ENCODE measurements at places on chromosomes 11 and 22.

DNA sequence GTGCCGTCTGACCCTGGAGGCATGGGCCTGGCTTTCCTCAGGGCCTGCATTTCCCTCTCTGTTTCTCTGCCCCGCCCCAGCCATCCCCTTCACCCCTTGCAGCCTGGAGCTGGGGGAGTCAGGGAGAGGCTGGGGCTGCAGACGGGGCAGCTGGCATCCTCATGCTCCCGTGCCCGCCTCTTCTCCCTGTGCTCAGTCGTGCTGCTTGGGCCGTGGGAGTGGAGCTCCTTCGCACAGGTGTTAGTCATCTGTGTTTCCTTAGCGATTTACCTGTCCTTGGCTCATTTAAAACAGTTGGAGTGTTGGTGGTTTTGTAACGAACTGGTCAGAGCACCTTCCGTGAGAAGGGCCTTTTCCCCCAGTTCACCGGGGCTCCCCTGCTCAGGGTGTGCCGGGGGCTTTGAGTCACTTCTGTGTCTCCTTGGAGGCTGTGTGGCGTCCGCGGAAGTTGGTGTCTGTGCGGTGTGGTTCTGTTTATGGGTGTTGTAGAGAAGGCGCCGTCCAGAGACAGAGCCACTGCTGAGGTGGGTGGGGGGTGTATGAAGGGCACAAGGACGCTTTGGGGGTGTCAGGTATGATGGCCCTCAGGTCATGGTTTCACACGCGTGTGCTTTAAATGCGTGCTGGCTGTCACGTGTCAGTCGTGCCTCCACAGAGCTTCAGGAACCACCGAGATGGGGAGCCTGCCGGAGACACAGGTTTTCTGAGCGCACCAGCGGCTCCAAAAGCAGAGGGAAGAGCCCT is 19.5 kb downstream of the BRSK2 start:
- no peak overlapping the region for H3K4me3 ChIP-seq
- no peaks in the 10 kb centered on the region for H3K4me1 ChIP-seq
- DNase-seq = no peak
- H3K36me3 ChIP-seq = no peaks in the 10 kb centered on the region
- no peak overlapping the region for H3K27ac ChIP-seq
- H3K27me3 ChIP-seq = no peaks in the 10 kb centered on the region

DNA sequence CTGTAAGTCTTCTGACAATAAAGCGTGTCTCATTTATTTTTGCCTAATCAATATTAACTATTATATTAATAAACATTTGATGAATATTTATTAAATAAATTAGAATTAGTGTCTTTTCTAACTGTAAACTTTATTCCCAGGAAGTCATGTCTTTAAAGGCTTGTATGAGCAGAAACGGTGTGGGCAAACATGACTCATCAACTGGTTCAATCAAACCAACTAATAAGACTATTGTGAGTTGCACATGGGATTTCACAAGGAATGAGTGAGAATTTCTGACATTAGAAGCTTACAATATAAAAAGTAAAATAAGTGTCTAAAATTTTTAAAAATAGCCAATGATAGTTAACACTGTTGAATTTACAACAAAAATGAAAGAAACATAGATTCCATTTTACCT is 259.2 kb upstream of the CTSC start:
- H3K27me3 ChIP-seq = no peaks in the 10 kb centered on the region
- peaks cover 10% of the 10 kb centered on the region for H3K4me1 ChIP-seq
- no peaks in the 10 kb centered on the region for H3K36me3 ChIP-seq
- no peak overlapping the region for H3K4me3 ChIP-seq
- DNase-seq = no peak
- no peak overlapping the region for H3K27ac ChIP-seq

- no peaks in the 10 kb centered on the region for H3K36me3 ChIP-seq
- H3K4me3 ChIP-seq = no peak overlapping the region
- no peak for DNase-seq
- H3K4me1 ChIP-seq = no peaks in the 10 kb centered on the region
These were observed 398.4 kb downstream of the CTTN start for GRCh38 chr11:70796648-70797227.

GRCh38 chr11:27217948-27218420 is 145.0 kb downstream of the CCDC34 start:
- H3K4me3 ChIP-seq = no peak overlapping the region
- DNase-seq = no peak
- peaks cover 9% of the 10 kb centered on the region for H3K27me3 ChIP-seq

All from activated naive CD8-positive, alpha-beta T cell treated with anti-CD3 and anti-CD28 coated beads for 36 hours (primary cell).